ENCODE measurements at places on chromosomes 12 and 14.

DNA sequence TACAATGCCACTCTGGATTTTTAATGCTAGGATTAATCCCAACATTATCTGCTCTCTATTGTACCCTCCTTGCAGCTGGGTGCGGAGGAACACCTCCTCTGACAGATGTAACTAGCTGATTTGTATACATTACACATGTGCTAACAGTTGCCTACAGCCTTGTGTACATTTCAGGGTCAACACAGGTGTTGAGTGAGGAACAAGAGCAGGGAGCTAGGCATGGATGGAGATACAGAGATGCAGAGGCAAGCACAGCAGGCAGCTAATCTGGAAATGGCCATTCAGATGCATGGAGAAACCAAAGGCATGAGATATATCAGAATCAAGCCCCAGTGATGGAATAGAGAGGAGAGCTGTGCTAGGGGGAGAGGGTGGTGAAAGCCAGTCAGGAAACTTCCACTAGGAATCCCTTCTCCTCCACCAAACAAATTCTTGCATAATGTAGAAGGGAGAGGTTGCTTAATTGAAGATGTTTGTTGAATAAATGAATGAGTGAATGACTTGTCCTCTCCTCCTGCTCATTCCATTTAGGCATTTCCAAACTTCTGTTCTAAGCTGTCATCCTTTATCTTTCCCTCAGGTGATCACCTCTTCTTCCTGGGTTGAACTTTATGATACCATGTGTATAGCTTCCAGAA lies 313.2 kb downstream of the ATP23 start:
- no peak for DNase-seq

- no peak for DNase-seq
These were observed 149.8 kb downstream of the DACT1 start for GRCh38 chr14:58787592-58787991.

DNA sequence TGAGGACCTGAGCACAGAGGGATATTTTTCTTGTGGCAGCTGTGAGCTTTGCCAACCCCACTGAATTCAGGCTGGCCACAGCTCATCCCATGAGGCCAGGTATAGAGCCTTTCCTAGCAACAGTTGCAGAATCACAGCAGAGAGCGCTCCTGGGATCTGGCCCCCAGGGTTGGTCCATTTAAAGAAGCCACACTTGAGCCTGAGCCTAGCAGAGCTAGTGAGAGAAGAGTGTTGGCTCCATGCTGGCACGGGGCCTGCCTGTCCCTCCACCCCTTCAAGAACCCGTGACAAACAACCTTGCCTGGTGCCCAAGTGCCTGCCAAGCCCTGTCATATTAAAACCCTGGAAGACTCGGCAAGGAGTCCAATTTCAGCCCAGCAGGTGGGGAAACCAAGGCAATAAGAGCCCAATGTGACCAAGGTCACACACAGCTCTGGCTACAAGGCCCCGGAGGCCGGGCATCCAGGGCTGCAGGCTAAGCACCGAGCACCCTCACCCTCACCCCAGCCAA lies 91.6 kb downstream of the LRRC74A start:
- no peak for DNase-seq

GRCh38 chr12:132788375-132789098 lies 26.9 kb upstream of the ANKLE2 start:
- no peak for DNase-seq

Measured in IMR-90 (cell line).